Thymus (tissue), 14 donors: ENCODE measurements at places on chromosomes 16 and 17. TPM values are rescaled to one million over a fixed set of nuclear protein-coding genes. Genes with fewer than 3 reads are reported as not detected.

The VAT1L gene
- total RNA-seq: 0.24 TPM

DNA sequence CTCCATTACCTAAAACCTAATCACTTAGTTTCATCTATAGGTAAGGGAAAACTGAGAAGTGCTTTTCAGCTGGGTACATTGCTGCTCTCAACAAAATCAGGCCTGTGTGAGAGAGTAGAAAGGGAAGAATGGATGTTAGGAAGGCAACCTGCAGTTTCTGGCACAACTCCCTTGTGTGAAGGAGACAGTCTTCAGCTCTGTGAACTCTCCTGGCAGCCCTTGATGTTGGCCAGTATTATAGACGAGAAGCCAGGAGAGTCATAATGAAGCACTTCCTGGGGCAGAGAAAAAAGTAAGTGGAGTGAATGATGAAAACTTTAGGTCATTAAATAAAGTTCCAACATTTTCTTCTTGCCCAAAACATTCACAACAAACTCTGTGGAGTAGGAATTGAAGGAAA is 260.1 kb downstream of the IRX3 start:
- no peak for DNase-seq

DNA sequence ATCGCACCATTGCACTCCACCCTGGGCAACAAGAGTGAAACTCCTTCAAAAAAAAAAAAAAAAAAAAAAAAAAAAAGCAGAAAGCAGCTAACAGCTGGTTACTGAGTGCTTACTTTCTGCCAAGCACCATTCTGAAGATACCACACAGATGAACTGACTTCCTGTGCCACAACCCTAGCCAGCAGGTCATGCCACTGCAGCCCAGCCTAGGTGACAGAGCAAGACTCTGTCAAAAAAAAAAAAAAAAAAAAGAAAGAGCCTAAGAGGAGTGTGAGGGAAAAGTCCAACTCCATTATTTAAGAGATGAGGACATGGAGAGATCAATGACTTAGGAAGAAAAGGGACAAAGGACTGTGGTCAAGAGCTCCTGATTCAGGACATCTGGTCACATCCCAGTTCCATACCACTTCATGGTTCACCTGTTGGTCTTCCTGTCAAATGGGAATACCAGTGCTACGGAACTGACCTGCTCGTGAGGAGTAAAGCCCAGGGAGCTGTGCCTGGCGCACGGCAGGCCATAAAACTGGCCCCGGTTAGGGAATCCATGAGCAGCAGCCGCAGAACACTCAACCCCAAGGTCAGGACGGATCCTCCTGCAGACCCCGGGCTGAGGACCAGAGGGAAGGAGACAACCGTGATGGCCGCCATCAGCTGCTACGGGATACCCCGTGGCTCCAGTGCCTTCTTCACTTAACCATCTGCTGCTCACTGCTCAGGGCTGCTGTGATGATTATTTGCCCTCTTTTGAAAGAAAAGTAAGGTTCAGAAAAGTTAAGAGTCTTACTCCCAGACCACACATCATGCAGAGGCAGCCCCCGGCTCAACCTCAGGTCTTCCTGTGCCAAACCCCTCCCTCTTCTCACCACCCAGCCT is 950 bp downstream of the KLHDC4 start:
- DNase-seq: peak; percentile 52

DNA sequence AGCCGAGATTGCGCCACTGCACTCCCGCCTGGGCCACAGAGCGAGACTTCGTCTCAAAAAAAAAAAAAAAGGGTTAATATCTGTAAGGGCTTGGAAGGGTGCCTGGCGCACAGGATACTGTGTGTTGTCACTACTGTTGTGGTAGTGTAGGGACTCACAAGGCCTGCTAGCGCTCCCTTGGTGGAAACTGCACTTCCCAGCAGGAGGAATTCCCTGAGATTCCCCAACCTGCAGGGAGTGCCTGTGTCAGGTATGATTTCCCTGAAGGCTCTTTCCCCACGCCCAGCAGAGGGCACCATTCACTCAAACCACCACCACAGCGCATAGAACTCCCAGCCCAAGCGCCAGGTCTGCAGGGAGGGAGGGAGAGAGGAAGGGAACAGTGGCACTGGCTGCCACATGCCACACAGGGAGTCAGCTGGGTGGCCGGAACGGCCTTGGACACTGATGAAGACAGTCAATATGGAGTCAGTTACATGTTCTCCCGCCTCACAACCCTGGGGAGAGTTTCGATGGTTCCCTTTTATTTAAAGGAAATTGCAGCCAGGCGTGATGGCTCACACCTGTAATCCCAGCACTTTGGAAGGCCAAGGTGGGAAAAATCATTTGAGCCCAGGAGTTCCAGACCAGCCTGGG is 32.7 kb upstream of the CDH1 start:
- peak; percentile 72 for DNase-seq
